HFFc6 (cell line): ENCODE measurements at places on chromosomes 1 and 21.

- DNase-seq, result no peak
Measured at GRCh38 chr21:44261675-44262295, at the start of gene DNMT3L. TSS of gene DNMT3L (minus strand) at chr21:44261897. CDS start at chr21:44261259, 638 bp downstream.

DNA sequence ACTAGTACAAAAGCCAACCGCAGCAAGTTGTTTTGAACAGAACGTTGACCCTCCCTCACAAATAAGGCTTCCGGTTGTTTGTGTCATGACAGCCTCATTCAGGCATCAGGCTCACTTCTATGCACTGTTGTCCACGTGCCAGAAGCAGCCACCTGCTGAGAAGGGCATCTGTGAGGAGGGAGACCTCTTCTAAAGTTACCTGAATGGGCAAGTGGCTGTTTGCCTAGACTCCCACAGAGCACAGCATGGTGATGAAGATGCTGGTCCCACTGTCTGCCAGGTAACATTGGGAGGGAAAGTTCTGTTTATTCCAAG is 176.1 kb downstream of the CLIC6 start:
- no peak for DNase-seq

- DNase-seq, result no peak
Measured at GRCh38 chr1:5617546-5617945, 374.7 kb downstream of the NPHP4 start.

- DNase-seq, result no peak
Measured at GRCh38 chr21:42172596-42173483, 46.1 kb upstream of the ABCG1 start.

- DNase-seq, result no peak
Measured at GRCh38 chr1:8717148-8717547, 100.3 kb downstream of the RERE start.

- no peak for DNase-seq
Measured at GRCh38 chr1:51303315-51303714, 27.0 kb downstream of the TTC39A start.

- DNase-seq, result no peak
Measured at GRCh38 chr21:33443194-33443593, 36.6 kb downstream of the TMEM50B start.
